Hematopoietic multipotent progenitor cell treated with erythropoietin and hydrocortisone succinate and interleukin-3 and kit ligand, for 15 days (in vitro differentiated cells): ENCODE measurements at places on chromosomes 6 and 20.

GRCh38 chr6:39153766-39154397 lies 38.9 kb upstream of the SAYSD1 start:
- no peak for DNase-seq

DNA sequence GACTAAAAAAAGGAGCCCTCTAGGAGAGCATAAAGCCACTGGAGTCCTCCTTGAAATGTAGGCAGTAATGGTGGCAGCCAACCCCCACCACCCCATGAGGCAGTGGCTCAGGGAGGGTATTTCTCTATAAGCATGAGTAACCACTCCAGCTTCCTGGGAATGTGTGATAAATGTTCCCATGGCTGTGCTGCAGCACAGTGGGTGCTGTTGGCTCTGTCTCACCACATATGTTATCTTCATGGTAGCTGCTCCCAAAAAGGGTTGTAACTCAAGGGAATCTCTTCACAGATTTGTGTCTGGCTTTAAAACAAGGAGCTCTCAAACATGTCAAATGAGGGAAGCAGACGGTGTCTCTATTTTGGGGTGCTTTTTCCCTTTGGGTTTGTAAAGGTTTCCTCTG lies 7.5 kb upstream of the PHACTR1 start:
- DNase-seq = no peak

DNA sequence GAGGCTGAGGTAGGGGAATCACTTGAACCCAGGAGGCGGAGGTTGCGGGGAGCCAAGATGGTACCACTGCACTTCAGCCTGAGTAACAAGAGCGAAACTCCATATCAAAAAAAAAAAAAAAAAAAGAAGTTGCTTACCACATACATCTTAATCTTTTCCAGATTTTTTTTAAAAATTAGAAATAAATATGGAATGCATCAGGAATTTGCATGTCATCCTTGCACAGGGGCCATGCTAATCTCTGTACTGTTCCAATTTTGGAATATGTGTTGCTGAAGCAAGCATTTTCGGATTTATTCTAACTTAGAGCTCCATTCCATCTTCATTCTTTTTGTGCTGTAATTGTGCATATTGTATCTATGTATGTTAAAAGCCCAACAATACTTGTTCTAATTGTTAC lies 62.5 kb downstream of the TRPC4AP start:
- no peak for DNase-seq

DNA sequence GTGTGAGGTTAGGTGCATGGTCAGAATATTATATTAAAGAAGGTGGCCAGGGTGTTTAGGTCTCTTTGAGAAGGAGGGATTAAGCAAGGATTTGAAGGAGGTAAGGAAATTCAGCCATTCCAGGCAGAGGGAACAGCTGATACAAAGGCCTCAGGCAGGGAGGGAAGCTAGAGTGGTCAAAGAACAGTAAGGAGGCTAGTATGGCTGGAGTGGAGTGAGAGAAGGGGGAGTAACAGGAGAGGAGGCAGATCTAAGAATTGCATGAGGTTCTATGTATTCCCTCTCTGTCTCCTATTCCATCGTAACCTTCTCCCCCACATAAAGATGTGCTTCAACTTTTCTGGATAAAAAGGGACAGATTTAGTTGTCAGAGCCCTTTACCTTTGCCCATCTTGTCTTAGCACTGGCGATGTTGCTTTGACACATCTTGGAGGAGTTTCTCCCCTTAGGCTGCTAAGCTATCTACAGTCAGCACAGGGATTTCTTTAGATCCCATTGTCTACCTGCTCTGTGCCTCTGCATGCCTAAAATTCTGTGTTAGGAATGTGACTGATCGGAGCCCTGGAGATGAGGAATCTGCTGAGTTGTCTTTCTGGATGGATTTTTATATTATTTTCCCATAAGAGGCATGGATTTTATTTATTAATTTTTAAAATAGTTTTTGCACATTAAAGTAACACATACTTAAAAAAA lies 59.9 kb downstream of the KLHL31 start:
- no peak for DNase-seq

GRCh38 chr6:164039954-164040375 lies 625.4 kb downstream of the QKI start:
- peak; percentile 53 for DNase-seq

- no peak for DNase-seq
Observed at GRCh38 chr20:59185809-59186208, 22.2 kb downstream of the ZNF831 start.

- DNase-seq = no peak
Observed at GRCh38 chr6:47631797-47632196, 66.6 kb upstream of the ADGRF4 start.

DNA sequence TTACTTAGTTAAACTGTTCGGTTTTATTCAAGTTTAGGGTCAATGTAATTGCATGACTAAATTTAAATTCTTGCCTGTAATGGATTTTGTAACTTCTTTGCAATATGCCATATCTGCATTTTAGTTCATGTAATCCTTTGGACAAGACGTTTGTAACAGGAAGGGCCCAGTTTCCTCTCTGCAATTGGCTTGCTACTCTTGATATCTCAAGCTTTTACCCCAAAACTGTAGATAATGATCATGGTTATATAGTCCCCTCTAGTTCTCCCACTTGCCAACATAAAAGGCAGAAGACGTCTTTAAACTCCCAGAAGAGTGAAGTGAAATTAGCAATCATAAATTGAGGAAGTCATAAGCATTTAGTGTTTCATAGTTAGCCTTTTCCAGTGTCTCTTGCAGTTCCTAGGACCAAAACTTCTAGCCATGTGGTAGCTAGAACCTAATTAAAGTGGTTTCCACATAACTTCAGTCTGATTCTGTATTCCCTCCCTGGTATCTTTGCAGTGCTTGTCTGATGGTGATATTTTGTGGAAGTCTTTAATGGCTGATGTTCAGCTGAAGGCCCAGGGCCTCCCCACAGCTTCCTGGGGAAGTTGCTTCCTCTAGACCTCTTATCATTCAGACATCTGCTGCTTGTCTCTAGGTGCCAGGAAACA lies 117.8 kb upstream of the SUPT3H start:
- DNase-seq = no peak

DNA sequence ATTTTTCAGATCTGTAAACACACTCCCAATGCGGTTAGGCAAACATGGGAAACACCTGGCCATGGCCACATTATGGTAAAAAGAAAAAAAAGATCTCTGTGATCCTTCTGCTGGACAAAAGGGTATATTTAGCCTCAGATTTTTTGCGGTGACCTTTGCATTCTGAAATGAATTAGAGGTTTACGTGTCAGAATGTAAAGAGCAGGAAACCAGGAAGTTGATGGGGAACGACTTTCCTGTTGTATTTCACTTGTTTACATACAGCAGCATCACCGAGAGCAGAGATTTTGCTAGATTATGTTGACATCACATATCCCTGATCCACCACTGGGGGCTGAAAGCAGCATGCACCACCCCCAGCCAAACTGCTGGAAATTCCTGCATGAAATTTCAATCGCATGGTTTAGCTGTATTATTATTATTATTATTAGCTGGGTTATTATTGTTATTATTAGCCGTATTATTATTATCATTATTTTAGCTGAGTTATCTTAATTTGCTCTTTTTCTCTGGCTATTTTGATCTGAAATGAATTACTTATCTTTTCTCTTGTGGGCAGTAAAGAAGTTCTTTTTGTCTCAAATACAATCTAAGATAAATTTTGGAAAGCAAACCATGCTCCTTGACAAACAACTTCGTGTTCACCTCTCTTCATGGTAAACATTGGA lies 189.4 kb downstream of the ZFP64 start:
- no peak for DNase-seq

DNA sequence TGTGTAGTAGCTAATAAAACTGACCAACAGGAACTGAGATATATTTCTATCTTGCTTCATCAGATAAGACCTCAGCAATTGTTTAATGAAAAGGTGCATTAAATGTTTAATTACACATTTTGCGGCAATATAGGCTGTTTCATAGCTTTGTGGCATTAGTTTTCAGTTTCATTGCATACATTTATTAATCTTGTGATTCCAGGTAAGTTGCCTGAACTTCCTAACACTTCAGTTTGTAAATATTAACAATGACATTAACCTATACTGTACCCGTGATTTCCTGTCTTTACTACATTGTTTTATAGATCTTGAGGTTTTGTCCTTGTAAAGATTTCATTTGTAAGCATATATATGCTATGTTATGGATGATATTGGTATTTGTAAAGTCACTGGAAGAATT lies 66.5 kb downstream of the PKIB start:
- no peak for DNase-seq
